ENCODE measurements at places on chromosomes 7 and 10. TPM values are rescaled to one million over a fixed set of nuclear protein-coding genes. Genes with fewer than 3 reads are reported as not detected.

FAM25A gene
- total RNA-seq, result not detected

MAGI2 gene
- total RNA-seq, result 5.8 TPM

ENKUR gene
- 0.30 TPM for total RNA-seq

PLXNA4 gene
- total RNA-seq, result 20.4 TPM

LRGUK gene
- not detected for total RNA-seq
